ENCODE measurements at places on chromosomes 16 and 17. TPM values are rescaled to one million over a fixed set of nuclear protein-coding genes. Genes with fewer than 3 reads are reported as not detected.

DNA sequence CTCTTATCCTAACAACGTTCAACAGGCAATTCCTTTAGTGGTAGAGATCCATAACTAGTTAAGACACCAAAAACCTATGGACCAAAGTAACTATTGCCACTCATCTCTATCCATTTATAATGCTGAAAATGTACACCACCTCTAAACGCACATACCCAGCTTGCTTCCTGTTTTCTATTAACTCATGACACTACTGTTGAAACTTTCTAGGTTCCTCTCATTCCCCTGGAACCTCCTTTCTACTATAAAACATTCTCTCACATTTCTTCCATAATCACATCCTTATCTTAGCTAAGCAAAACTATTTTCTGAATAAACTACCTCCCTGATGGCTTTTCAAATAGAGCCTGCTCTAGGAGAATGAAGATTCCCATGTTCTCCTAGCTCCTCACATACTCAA, 42.9 kb upstream of the KSR1 start:
- no peak for DNase-seq
- H3K27ac ChIP-seq, result no peak overlapping the region
- H3K27me3 ChIP-seq, result peaks cover 14% of the 10 kb centered on the region
- H3K36me3 ChIP-seq, result no peaks in the 10 kb centered on the region
- no peak overlapping the region for H3K4me3 ChIP-seq

GRCh38 chr17:69916761-69917160, 158.3 kb upstream of the KCNJ16 start:
- no peak overlapping the region for H3K4me3 ChIP-seq
- no peaks in the 10 kb centered on the region for H3K27me3 ChIP-seq
- no peak overlapping the region for H3K27ac ChIP-seq
- H3K36me3 ChIP-seq, result no peaks in the 10 kb centered on the region
- H3K4me1 ChIP-seq, result no peaks in the 10 kb centered on the region

- peaks cover 90% of the 10 kb centered on the region for H3K4me1 ChIP-seq
- peak overlapping the region; percentile 64 for H3K27ac ChIP-seq
- H3K4me3 ChIP-seq, result no peak overlapping the region
- peaks cover 56% of the 10 kb centered on the region for H3K36me3 ChIP-seq
- DNase-seq, result no peak
Measured at GRCh38 chr17:17175917-17176316, 30.2 kb downstream of the PLD6 start.

DNA sequence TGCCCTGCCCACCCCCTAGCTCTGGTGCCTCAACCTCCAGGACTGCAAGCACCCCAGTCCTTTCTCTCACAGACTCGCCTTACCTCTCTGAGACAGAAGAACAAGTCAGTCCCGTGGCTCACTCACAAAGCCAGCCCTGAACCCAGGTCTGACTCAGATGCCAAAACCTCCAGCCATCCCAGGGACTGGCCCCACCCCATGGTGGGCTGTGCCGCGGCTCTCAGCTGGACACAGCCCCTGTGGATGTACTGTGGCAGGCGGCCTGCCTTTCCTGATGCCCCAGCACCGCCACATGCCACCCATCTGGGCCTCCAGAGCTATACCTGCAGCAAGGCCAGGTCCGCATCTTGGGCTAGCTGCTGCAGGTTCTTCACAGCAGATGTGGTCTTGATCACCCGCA, 19.8 kb downstream of the MPG start:
- H3K27me3 ChIP-seq, result no peaks in the 10 kb centered on the region
- H3K36me3 ChIP-seq, result no peaks in the 10 kb centered on the region
- DNase-seq, result no peak
- peaks cover 4% of the 10 kb centered on the region for H3K4me1 ChIP-seq
- no peak overlapping the region for H3K4me3 ChIP-seq
- H3K27ac ChIP-seq, result no peak overlapping the region

- H3K4me1 ChIP-seq, result peaks cover 76% of the 10 kb centered on the region
- H3K27ac ChIP-seq, result peak overlapping the region; percentile 40
- peaks cover 53% of the 10 kb centered on the region for H3K36me3 ChIP-seq
- no peak overlapping the region for H3K4me3 ChIP-seq
- no peak for DNase-seq
Measured at GRCh38 chr16:48559462-48560211, 50.3 kb downstream of the N4BP1 start.

The CDIPT gene
- total RNA-seq, result 52.0 TPM

The CTRB1 gene
- not detected for total RNA-seq

The BIRC5 gene
- 87.7 TPM for total RNA-seq

Data from activated CD8-positive, alpha-beta memory T cell treated with anti-CD3 and anti-CD28 coated beads, Interleukin-2, amount 10 ng/mL, durations not matched to agents 7 days and 5 days (primary cell).